ENCODE measurements at places on chromosomes 7 and 10. TPM values are rescaled to one million over a fixed set of nuclear protein-coding genes. Genes with fewer than 3 reads are reported as not detected.

The RNF32 gene
- total RNA-seq = 3.7 TPM

The HKDC1 gene
- 3.7 TPM for total RNA-seq

The GHRHR gene
- total RNA-seq = not detected

The AGAP5 gene
- 10.6 TPM for total RNA-seq
